ENCODE measurements at places on chromosomes 5 and 9.

- DNase-seq: no peak
Measured at GRCh38 chr9:105173306-105173705, 71.1 kb upstream of the SLC44A1 start.

DNA sequence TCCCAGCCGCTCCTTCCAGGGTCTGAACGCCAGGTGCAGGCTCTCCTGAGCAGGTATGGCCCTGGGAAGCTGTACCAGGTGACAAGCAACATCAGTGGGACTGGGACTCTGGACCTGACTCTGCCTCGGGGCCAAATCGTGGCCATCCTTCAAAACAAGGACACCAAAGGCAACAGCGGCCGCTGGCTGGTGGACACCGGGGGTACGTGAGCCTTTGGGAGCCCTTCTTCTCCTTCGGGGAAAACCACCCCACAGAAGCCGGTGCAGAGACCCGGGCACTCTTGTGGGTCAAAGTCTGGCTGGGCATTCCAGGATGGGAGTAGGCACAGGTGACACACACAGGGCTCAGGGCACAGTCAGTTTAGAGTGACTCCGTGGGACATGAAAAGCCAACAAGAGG, 45.8 kb downstream of the ARHGEF37 start:
- DNase-seq: no peak

DNA sequence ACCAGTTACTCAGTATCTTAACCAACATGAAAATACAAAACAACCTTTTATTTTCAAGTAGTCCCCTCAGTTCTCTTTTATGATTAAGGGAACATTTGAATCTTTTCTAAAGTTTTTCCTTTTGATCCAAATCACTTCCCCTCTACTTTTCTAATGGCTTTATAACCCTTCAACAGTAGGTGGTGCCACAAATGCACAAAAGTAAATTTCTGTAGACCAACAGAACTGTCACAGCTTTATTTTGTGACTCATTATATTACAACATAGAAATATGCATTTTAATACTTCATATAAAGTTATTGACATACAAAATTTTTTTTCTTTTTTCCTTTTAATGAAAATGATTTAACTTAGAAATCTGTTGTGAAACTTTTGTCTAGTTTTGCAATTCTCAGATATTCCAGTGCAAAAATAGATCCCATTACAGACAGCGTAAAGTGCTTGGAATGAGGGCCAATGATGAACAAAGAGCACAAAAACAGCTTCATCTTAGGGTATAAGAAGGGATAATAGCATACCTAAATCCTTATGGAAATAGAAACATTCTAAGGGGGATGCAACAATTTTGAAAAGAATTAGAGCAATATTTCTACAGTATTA, 17.0 kb downstream of the NIPSNAP3B start:
- DNase-seq: no peak

DNA sequence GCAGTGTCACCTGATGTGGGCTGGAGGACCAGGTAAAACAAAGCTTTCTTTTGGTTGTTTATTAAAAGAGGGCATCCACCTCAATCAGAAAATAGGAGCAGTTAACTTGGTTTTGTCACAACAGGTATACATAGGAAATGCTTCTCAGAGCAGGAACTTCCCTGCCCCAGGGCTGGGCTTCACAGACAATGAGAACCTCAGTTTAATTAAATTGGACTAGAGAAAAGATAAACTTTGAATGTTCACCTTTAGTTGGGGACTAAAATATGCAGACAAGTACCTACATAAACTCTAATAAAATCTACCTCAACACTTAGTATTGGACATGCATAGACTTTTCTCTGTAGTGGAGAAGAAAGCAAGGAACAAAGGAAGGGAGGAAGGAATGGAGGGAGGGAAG, 392.0 kb downstream of the ENC1 start:
- DNase-seq: no peak

- no peak for DNase-seq
Measured at GRCh38 chr5:74392711-74393351, 247.7 kb downstream of the ENC1 start.

- DNase-seq: no peak
Measured at GRCh38 chr5:33400675-33401074, 40.1 kb upstream of the TARS1 start.
